ENCODE measurements at places on chromosomes 6 and 20. TPM values are rescaled to one million over a fixed set of nuclear protein-coding genes. Genes with fewer than 3 reads are reported as not detected.
A peak's percentile ranks its signal among the peaks of the same experiment; 100 is the strongest.

- DNase-seq = no peak
Observed at GRCh38 chr20:37308086-37309050, 18.9 kb downstream of the MANBAL start.

DNA sequence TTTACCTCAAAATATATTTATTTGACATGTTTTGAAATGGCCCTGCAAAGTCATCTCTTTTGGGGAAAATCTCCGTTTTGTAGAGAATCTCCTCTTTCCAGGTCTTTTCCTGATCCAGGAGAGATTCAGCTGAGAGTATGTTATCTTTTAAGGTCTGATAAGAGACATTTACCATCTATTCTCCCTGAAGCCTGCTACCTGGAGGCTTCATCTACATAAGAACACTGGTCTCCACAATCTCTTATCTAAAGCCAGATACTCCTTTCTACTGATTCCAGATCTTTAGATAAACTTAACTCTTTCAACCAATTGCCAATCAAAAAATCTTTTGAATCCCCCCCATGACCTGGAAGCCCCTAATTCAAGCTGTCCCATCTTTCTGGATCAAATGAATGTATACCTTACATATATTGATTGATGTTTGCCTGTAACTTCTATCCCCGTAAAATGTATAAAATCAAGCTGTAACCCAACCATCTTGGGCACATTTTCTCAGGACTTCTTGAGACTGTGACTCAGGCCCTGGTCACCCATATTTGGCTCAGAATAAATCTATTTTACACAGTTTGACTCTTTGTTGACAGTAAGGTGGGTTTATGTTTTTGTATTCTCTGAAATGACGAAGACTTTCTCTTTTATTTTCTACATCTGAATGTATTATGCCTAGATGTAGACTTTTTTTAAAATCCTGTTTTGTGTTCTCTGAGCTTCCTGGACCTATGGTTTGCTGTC, 95.5 kb downstream of the ECT2L start:
- DNase-seq = no peak

DNA sequence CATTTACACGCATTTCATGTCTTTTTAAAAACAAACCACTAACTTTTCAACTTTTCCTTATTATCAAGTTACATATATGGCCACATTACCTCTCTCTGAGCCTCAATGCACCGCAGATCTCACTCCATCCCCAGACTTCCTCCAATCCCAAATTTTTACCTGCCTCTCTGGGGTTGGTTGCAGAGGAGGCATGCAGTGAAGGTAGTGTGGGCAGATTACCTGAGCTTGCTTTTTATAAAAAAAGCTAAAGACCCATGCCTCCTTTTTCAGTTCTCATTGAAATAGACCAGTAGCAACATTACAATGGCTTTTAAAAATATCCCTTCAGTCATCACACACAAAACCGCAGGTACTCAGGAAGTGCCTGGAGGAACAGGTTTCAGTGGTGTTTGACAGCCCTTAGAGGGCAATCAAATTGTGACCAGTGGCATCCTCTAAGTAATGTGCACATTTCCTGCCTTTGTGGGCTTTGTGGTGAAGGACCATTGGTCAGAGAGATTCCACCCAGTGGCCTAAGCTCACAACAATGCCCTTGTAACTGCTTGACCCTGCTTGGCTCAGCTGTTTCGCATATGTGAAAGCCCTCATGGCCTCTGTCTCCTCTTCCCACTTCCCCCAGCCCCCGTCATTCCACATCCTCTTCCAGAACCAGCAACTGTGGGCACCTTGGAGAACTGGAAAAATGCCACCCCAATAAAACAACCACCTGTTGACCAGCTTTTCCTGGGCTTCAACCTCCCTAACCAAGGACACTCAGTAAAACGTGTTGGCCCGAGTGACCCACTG, 30.2 kb upstream of the IL17A start:
- DNase-seq = no peak

- no peak for DNase-seq
Observed at GRCh38 chr20:36591281-36591680, 14.3 kb upstream of the RAB5IF start.

GRCh38 chr6:2507016-2507415, 243.7 kb downstream of the MYLK4 start:
- DNase-seq = no peak

- no peak for DNase-seq
Observed at GRCh38 chr6:142696123-142697000, 248.6 kb downstream of the HIVEP2 start.

- no peak for DNase-seq
Observed at GRCh38 chr6:379410-380181, 12.0 kb upstream of the IRF4 start.

The IYD gene
- total RNA-seq = not detected

DNA sequence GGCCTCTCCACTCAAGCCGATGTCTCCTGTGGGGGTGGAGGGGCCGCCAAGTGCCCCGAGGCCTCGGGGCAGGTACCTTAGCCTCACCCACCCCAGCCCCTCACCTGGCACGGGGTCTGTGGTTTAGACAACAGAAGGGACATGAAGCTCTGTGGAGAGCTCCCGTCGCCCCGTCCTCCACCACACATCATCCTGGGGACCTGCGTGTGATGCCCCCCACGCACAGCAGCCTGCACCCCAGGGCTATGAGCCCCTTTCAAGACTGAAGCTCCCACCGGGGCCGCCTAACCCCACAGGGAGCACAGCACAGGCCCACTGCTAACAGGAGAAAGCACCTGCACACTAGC, 8.2 kb downstream of the KCNQ2 start:
- no peak for DNase-seq

The LY6G6C gene
- not detected for total RNA-seq

DNA sequence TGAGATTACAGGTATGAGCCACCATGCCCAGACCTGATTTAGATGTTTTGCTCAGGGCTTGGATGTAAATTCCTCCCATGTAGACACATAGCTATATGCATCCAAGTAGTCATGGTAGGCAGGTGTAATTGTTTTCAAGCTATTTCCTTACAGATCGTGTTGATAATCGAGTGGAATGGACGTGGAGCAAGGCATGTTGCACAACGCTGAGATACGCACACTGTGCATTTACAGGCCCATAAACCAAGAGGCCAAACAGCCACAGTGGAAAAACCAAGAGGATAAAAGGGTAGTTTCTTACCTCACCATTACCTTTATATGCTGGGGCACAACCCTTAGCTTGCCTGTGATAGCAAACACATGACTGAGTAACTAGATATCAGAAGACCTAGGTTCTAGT, 51.0 kb upstream of the ADGRF1 start:
- DNase-seq = no peak

DNA sequence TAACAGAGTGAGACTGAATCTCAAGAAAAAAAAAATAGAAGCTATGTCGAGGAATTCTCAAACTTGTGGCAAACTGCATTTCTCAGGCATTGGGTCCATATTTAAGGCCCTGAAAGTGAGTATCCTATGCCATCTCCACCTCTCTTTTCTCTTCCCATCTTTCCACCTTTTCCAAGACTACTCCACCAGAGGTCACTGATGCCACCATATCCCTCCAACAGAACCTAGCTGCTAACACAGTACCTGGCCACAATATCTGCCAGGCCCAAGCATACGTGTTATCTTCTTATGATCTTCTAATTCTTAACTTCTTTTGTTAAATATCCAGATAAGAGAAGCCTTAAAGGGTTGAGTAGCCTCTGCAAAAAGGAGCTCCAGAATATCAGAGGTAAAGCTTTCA, 8.2 kb upstream of the ADGRF4 start:
- DNase-seq = no peak

DNA sequence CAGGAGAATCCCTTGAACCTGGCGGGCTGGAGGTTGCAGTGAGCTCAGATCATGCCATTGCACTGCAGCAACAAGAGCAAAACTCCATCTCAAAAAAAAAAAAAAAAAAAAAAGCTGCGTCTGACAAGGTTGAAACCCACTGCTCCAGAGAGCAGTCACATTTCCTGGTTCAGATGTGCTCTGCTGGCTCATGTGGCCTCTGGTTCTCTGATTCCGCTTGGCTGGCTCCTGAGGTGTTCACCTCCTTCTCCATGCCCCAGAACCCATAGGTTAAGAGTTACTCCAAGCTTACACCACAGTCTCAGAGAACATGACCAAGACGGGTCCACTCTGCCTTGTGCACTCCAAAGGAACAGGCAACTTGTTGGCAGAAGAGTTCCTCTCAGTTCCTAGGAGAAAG, 8.8 kb upstream of the CNR1 start:
- DNase-seq = no peak

GRCh38 chr20:46484954-46485353, 28.4 kb downstream of the ZNF334 start:
- no peak for DNase-seq

The C20orf202 gene
- total RNA-seq = not detected

DNA sequence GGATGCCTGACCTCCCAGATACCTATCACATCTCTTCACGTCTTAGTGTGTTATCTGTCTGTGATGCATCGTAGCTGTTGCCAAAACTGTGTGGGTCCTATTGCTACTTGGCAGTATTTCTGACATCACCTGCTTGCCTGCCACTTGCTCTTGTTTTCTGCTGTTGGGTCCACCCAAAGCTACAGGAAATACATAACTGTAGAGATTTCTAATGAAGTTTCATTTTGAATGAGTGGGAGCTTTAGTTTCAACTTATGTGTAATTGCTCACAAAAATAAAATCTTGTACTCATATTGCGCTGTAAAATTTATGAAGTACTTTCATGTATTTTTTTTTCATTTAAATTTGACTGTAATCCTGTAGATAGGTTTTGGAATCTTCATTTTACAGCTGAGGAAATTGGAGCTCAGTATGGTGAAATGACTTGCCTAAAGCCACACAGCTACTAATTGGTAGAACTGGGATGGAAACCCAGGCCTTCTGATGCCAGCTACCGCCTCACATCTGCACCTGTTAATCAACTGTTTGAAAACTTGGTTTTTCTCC, 113.6 kb upstream of the MAN1A1 start:
- DNase-seq = peak; percentile 12

GRCh38 chr20:438571-439469, 23.5 kb downstream of the TBC1D20 start:
- no peak for DNase-seq

- DNase-seq = peak; percentile 34
Observed at GRCh38 chr20:41158082-41158625, 20.8 kb downstream of the PLCG1 start.

The GMPR gene
- total RNA-seq = not detected

DNA sequence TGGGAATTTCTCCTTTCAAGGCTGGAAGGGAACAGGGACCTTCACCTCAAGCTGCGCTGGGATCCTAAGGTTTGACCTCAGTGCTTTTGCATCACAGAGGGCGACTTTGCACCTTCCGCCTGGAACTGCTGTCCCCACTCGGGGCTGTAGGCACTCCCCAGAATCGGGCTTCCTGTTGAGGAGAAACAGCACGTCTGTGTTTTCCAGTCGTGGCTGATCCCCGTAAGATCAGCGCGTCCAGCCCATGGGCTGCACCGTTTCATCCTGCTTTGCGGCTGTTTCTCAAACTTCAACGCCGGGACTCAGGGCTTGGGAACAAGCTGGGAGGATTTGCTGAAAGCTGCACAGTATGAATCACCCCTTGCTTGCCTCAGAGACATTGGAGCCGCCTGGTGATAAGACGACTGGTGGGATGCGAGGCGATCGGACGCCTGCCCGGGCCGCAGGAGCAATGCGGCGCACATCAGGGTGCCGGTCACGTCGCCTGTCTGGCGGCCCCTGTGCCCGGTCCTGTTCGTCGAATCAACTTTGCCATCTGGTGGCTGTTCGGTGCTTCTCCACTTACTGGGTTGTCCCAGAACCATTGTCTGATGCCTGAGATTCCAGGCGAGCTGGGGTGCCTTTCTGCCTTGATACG, 53.6 kb upstream of the FRMD1 start:
- DNase-seq = peak; percentile 72

The SLC17A3 gene
- total RNA-seq = not detected

- no peak for DNase-seq
Observed at GRCh38 chr20:25992146-25992545, 295.5 kb upstream of the ZNF337 start.

The LY6G5B gene
- total RNA-seq = not detected
